D721Med (cell line): ENCODE measurements at places on chromosomes 13 and 19.
A peak's percentile ranks its signal among the peaks of the same experiment; 100 is the strongest.

DNA sequence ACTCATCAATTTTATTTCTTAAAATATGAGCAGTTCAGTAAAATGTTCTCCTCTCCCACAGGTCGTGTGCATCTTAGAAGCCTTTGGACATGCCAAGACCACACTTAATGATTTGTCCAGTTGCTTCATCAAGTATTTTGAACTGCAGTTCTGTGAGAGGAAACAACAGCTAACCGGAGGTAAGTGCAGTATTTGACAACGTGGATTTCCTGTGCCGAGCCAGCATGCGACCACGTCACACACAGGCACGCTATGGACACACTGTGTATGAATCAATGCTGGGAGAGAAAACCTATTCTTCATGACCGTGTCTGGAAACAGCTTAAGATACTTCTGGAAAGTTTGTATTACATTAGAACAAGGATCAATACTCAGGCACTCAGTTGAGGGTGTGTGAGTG, 268.5 kb downstream of the MYO16 start:
- DNase-seq, result no peak

- DNase-seq, result no peak
These were observed 71.0 kb downstream of the RNF17 start for GRCh38 chr13:24834902-24835510.

GRCh38 chr13:73223372-73223781, 164.6 kb downstream of the KLF5 start:
- no peak for DNase-seq

GRCh38 chr19:35247526-35248309, 1.1 kb upstream of the LSR start:
- no peak for DNase-seq

- DNase-seq, result no peak
These were observed 959 bp upstream of the IGFL3 start for GRCh38 chr19:46125447-46125846.

GRCh38 chr19:4197625-4198466, 15.4 kb downstream of the ANKRD24 start:
- DNase-seq, result peak; percentile 73

DNA sequence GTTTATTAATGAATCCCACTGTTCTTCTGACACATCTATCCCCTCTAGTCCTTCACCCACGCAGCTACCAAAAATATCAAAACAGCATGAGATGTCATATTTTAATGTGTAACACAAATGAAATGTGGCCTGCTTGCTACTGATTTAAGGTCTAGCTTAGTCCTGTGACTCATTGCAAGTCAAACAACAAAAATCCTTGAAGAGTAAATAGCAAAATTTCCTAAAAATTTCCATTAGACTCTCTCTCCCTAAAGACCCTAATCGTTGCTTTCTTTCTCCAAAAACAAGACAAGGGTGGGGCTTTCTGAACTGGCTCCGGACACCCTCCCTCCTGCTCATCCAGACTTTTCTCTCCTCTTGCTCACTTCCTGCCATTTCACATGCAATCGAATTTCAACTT, 99.9 kb upstream of the IPO5 start:
- DNase-seq, result no peak

DNA sequence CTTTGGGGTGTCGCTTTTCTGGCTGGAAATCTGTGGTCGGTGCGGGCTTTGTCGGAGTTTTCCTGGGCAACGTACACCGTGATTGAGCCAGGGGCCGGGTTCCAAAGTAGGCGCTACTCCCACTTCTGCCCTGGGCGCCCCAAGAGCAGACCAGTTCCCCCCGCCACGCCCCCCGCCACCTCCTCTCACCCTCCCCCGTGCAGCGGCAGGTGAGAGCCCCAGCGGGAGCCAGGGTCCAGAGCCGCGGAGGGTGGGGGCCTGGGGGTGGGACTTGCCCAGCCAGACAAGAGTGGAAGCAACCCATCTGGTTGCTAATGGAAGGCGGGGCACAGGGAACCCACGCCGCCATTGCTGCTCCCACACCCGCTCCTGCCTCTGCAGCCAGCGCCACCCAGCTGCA, 2195.9 kb downstream of the PCDH9 start:
- DNase-seq, result no peak

DNA sequence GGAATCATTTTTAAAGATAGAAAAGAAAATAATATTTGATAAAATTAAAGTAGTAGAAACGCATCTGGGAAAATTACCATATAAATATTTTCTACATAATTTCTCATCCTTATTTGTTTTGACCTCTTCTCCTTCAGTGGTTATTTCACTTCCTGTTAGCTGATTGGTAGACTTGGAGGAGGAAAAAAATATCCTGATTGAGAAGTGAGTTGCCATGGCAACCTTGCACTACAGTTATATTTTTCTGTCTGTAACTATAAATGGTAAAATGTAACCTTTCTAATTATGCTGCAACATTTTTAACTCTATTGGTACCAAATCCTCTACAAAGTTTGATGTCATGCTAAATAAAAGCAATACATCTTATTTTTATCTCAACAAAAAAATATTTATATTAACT, 45.2 kb downstream of the SCEL start:
- DNase-seq, result no peak

DNA sequence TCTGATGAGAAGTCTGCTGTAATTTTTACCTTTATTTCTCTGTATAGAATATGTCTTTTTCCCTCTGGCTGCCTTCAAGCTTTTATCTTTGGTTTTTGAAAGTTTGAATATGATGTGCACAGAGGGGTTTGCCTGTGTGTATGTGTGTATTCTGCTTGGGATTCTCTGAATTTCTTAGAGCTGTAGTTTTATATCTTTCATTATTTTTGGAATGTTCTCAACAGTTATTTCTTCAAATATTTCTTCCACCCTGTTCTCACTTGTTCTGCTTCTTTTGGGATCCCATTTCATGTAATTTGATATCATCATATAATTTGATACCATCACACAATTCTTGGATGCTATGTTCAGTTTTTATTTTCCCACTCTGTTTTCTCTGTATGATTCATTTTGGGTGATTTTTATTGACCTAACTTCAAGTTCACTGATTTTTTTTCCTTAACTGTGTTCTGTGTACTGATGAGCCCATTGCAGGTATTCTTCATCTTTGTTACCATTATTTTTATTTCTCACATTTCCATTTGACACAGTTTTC, 7.5 kb downstream of the COG3 start:
- no peak for DNase-seq

GRCh38 chr19:13207846-13208671, 57.8 kb downstream of the IER2 start:
- peak; percentile 5 for DNase-seq

- no peak for DNase-seq
These were observed 110.0 kb downstream of the FOXO1 start for GRCh38 chr13:40556453-40556852.

DNA sequence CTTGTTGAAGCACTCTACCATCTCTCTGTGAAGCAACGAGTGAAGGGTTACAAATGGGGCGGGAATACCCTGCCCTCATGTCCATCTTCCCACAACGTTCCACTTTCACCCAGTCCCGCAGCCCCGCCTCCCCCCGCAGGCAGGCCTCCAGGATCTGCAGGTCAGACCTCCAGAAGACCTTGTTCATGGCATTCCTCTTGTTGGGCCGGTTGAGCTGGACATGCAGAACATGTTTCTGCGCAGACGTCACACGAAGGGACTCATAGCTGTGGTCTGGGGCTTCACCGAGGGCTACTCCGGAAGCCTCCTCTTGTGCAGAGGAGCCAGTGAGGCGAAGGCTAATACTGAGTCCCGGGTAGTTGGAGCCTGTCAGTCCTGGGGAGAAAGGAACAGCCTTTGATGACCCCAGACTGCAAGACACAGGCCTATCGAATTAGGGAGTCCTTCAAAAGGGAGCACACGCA, 420 bp downstream of the ECH1 start:
- DNase-seq, result no peak

GRCh38 chr19:8643860-8644653, 13.6 kb downstream of the NFILZ start:
- no peak for DNase-seq

DNA sequence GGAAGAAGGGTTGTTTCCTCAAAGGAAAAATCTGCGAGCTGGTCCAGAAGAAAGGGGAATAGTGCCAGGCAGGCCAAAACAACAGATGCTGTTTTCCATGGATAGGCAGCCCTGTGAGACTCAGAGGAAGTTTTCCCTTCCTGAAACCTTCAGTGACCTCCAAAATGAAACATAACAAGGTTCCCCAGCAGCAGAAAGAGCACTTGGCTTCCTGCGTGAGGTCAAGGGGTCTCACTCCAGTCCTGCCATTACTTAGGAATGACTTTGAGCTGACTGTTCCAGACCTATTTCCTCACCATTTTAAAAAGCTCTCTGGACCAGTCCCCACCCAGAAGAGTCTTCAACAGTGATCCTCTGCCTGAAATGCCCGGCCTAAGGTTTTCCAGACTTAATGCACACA, 104.6 kb upstream of the IPO5 start:
- DNase-seq, result no peak

- DNase-seq, result no peak
These were observed 87.8 kb downstream of the MAB21L1 start for GRCh38 chr13:35388441-35389355.

DNA sequence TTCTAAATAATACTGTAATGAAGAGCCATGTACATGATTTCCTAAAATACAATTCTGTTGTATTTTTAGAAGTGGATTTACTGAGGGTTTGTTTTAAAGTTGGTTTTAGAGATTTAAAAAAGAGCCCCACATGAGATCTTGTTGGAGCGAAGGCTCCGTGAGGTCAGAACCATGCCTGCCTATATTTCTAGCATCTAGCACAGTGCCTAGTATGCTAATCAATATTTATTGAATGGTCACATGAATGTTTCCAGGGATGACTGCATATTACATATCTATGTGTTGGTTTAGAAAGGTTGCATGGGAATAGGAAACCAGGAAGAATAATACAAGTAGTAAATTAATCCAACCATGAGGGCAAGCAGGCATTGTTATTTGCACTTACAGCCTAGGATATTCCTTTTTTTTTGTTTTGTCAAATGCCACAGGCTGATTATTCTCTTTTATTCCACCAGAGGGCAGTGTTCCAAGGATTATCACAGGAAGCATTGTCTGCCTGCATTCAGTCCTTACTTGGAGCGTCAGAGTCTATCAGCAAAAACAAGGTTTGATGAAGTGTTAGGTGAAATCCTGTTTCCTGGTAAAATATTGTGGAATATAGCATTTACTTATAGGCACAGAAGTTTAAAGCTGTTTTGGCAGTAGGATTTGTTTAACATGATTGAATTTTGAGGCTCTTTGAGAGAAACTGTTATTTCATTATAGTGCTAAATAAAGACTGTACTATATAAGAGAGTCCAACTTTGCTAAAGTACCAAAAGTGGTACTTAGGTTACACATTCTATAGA, 46.8 kb downstream of the COG3 start:
- no peak for DNase-seq

GRCh38 chr13:98749501-98749900, 3.0 kb downstream of the SLC15A1 start:
- no peak for DNase-seq

DNA sequence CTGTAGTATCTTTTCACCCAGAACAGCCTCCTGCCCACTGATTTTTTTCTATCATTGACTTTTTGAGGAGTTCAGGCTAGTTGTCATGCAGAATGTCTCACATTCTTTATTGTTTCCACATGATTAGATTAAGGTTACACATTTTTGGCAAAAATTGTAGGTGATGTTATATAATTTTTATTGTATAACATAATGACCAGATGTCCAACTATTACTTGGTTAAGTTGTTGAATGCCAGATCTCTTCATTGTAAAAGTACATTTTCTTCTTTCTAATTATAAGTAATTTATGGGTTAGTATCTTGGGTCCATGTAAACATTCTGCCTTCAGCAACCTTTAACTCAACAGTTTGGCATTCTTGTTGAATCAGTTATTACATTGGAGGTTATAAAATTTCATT, 138.4 kb downstream of the POSTN start:
- no peak for DNase-seq

- DNase-seq, result no peak
These were observed 413.7 kb downstream of the FGF14 start for GRCh38 chr13:101988140-101988539.

GRCh38 chr13:112346173-112346898, 29.8 kb upstream of the SPACA7 start:
- DNase-seq, result no peak
